Fibroblast of upper back skin (primary cell): ENCODE measurements at places on chromosomes 4 and X.
A peak's percentile ranks its signal among the peaks of the same experiment; 100 is the strongest.

DNA sequence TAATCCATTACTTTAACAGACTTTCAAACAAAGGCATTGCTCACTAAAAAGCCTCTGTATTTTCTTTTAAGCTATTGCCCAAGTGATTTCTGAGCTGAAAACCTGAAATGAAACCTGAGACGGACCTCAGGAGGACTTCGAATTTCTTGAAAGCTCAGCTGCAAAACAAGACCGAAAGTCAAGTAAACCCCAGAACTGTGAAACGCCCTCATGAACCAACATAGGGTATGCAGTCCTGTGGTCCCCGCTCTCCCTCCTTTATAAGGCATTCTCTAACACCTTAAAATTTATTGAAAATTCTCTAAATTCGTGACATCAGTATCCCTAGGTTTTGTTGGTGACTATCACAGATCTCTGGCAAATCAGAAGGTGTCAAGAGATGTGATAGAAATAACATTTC lies 91.8 kb downstream of the SHISA3 start:
- no peak for DNase-seq

GRCh38 chr4:186294160-186294559 lies 28.2 kb downstream of the F11 start:
- DNase-seq, result no peak

DNA sequence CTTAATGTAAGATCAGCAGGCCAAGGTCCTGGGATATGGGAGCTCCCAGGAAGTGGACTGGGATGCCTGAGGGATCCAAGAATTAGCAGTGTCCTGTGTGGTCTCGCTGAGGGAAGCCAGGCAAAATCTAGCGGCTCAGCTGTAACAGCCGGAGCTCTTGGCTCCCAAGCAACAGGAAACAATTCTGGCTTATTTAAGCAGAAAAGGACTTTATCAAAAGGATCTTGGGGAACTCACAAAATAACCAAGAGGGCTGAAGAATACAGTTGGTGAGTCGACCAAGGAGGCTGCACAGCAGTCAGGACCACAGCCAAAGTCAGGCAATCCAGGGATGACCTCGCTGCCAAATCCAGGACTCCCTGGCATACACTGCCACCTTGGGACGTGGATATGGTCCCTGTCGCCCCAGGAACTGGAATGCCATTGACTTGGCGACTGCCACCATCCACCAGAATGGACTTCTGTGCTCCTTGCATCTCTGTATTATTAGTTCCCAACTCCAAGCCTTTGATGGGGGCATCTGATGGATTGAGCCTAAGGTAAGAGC lies 165.3 kb upstream of the BCOR start:
- peak; percentile 74 for DNase-seq

DNA sequence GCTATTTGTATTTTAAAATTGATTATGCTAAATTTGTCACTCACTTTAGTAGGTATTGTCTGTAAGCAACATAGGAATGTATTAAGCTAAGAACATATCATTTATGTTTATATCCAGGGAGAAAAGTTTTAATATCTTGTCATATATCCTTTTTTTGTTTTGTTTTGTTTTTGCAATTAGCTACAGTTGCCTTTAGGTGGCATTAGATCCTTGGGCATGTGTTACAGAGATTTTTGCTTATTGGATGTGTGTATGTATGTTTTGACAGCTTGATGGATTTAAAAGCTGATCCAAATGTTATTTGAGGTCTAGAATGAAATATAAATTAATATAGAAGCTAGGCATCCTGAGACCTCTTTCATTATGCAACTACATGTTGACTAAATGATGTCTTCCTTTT lies 36.1 kb upstream of the OTUD4 start:
- peak; percentile 54 for DNase-seq

DNA sequence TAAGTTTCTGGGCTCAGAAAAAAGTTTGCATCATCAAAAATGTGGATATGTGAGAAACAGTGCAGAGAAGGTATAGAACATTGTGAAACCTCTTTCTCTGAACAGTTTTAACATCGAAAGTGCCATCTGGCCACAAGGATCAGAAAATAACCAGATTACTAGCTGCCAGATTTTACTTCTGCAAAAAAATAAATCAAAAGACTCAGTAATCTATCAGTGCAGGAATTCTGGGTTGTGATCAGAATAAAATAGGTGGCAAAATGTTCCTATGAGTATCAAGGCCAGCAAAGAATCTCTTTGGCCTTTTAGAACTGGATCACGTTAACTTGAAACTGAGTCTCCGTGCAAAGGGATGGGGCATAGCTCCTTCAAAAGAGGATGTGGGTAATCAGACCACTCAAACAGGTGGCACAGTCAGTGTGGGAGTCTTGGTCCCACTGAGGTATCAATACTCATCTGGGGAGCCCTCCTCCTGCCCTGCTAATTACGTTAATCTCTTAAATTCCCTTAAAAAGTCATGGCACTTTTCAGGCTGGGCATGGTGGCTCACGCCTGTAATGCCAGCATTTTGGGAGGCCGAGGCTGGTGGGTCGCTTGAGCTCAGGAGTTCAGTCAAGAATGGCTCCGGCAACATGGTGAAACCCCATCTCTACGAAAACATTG lies 26.7 kb upstream of the RBM47 start:
- peak; percentile 15 for DNase-seq

- no peak for DNase-seq
Measured at GRCh38 chrX:80766916-80767315, 42.8 kb downstream of the BRWD3 start.

DNA sequence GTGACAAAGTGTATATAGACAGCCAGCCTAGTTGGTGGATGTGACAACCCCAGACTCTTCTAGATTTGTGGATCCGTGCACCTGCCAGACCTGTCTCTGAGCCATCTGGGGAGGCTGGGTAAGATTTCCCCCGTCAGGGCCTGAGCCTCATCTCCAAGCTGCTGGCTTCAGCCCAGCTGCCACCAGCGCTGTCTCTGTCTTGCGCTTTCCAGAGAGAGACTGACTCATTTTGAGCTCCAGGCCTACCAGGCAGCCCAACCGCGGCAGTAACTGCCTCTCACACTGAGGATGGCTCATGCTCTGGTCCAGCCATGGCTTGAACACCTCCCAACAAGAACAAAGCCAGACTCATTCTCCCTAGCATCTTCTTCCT lies 26.4 kb downstream of the NOP14 start:
- no peak for DNase-seq

GRCh38 chr4:94435874-94436273 lies 15.9 kb upstream of the PDLIM5 start:
- no peak for DNase-seq

DNA sequence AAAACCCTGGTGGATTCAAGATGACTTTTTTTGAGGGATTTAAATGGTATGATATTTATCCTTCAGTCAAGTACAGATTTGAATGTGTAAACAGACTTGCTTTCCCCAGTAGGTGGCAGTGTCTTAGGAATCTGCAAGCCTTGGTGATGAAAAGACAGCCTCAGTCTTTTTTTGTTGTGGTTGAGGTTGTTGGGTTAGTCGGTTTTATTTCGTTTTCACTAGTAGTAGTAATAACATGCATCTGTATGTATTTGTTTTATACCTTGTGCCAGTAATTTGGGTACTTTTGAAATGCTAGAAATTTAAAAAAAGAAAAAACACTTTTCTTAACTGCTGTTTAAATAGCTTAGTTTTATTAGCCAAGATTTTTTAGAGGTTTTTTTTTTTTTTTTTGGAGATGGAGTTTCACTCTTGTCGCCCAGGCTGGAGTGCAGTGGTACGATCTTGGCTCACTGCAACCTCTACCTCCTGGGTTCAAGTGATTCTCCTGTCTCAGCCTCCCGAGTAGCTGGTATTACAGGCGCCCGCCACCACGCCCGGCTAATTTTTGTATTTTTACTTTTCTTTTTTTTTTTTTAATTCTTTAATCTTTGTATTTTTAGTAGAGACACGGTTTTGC lies 39.2 kb downstream of the COPS4 start:
- DNase-seq, result peak; percentile 81

- peak; percentile 94 for DNase-seq
Measured at GRCh38 chr4:122764821-122765215, 32.3 kb downstream of the BBS12 start.

DNA sequence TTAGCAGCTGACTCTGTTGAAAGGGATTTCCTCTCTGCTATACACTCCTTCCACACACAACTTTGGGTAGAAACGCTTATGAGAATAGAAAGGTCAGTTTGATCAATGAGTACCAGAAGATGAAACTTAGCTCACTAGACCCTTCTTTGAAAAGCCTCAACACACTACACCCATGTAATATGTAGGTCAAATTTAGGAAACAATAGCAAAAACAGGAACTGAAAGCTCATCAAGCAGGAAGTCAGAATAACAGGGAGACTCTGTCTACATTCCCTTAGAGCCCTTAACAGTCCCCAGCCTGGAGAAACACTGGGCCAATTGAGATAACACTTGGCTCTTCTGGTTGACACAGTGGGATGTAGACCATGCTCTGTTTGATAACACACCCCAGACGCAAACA lies 30.7 kb downstream of the SRPX2 start:
- DNase-seq, result no peak

GRCh38 chrX:106170318-106170717 lies 2.2 kb downstream of the PWWP3B start:
- DNase-seq, result peak; percentile 20

GRCh38 chr4:27024805-27025204 lies 164.2 kb downstream of the STIM2 start:
- no peak for DNase-seq

DNA sequence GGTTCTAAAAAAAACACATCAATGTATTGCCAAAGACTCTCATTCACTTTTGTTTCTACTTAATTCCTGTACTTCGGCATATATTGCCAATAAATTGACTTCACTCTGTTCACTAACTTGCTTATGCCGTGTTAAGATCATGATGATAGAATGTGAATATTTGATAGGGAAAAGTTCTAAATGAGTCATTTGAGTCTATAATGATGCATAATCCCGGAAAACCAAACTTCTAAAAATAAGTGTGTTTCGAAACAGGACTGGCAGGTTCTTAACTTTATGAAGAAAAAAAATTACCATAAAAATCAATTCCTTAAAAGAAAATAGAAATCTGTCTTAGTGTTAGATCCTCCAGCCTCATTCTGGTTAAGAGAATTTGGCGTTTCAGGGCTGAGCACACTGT lies 387.5 kb upstream of the FTHL17 start:
- peak; percentile 23 for DNase-seq

- no peak for DNase-seq
Measured at GRCh38 chrX:148611993-148612392, 111.6 kb downstream of the AFF2 start.

GRCh38 chrX:72137846-72138495 lies 6.3 kb upstream of the RTL5 start:
- no peak for DNase-seq

GRCh38 chr4:24671849-24672248 lies 87.5 kb upstream of the DHX15 start:
- DNase-seq, result no peak

GRCh38 chr4:86600007-86600653 lies 6.0 kb downstream of the PTPN13 start:
- peak; percentile 11 for DNase-seq

DNA sequence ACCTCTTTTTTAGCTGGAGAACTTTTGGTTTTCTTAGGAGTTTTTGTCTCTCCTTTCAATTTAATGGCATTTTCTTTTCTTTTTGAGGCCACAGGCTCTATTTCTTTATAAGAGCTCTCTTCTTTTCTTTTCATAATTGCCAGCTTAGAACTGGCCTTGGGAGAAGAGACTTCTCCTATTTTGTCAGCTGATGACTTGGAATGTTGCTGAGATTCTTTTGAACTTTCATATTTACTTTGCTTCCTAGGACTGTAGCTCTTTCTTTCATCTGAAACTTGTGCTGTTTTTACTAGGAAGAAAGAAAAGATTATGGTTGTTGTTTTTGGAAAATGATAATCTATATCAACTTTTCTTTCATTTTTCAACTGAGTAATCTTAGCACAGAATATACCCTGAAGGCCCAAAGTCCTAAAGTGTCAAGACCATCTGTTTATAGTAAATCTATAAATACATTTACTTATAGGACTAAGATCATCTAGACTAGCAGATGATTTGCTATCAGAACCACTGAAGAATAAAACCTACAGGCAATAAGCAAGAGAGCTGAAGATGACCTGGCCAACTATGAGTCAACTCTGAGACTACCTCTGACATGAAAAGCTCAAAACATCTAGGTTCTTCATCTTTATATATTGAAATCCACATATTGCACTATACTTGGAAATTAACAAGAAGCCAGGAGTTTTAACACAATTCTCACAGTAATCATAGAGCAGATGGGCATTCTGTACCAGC lies 45.6 kb downstream of the RFC1 start:
- peak; percentile 17 for DNase-seq

GRCh38 chr4:152239216-152239615 lies 296.7 kb downstream of the FBXW7 start:
- DNase-seq, result no peak

GRCh38 chr4:55435141-55435841 lies 39.5 kb downstream of the TMEM165 start:
- DNase-seq, result peak; percentile 29

DNA sequence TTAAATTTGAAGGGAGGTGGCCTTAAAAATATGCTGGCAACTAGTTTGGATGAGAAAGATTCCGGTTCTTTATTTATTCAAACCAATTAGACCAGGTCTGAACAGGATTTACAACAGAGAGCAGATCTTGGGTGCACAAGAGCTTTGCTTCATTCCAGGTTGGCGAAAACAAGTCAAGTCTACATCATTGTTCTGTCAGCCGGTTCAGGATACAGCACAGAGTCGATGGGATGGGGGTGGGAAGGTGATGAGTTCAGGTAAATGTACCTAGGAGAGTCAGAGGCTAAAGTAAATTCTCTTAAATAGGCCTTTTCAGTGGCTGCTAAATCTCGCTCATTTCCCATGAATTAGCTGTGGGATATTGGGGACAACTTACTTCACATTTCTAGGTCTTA lies 882 bp upstream of the STIM2 start:
- DNase-seq, result no peak

DNA sequence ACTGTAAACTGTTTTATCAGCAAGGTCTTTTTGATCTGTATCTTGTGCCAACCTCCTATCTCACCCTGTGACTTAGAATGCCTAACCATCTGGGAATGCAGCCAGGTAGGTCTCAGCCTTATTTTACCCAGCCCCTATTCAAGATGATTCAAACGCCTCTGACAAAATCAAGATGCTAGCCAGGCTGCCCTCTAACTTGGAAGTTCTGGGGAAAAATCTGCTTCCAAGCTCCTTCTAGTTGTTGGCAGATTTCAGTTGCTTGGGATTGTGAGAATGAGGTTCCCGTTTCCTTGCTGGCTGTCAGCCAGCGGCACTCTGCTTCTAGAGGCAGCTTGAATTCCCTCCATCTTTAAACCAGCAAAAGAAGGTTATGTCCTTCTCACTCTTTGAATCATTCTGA lies 34.7 kb downstream of the LUZP4 start:
- DNase-seq, result peak; percentile 43
